ENCODE measurements at places on chromosomes 2 and 18.

DNA sequence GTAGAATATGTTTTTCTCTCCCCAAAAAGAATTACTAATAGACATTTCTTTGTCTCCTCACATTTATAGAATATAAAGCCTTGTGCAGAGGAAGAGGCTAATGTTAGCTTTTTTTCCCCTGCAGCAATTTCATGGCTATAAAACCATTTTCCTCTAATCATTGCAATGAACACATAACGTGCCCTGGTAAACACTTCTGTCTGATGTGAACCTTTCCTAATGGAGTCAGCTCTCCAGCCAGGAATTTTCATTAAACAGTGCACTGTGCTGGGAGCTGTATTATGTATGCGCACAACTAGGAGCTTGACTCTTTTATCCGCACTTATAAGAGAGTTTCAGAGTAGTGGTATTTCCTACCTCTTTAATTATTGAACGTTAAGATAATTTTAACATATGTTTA is 63.9 kb upstream of the SPATS2L start:
- no peak for DNase-seq

DNA sequence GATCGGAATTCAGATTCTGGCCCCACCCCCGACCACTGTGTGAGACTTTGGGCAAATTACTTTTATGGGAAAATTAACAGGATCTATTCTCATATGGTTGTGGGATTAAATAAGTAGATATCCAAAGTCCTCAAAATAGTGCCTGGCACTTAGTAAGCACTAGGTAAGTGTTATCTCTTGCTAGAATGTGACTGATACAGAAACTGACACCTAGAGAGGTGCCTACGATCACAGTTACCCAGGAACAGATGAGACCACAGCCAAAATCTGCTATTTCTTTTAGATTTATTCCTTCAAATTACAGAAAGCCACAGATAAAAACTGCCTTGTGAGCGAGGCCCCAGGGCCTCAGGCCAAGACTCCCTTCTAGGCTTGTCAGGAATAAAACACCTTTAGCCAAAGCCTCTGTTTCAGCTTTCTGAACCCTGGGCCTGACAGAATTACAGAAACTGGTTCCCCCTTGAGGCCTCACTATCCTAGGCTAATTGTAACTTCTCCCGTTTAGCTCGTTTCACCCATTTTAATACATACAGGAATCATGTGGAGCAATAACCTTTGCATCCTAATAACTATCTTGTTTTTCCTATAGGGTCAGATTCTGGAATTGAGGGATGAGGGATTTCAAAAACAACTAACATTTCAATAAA is 22.3 kb upstream of the CHMP1B start:
- no peak for DNase-seq

DNA sequence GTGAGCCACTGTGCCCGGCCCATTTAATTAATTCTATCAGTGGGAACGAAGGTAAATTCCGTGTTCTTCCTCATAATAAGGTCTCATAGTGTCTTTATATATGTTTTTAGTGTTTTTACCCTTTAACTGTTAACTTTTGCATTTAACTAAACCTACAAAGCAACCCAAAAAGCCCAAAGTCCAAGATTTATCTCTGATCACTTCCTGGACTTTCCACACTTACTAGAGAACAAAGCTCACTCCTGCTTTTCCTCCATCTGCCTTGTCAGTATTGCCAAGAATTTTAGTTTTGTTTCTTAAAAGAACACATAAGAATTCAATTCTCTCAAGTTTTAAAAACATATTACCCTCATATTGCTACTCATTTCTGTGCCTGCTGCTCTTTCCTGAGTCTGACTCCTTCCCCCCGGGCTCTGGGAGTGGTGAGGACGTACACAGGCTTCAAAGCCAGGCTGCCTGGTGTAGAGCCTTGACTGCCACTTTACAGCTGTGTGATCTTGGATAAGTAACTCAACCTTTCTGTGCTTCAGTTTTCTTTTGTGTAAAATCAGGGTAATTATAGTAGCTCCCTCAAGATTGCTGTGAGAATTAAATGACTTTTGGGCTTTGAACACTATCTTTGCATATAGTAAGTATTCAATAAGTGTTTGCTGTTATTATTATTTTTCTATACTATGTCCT is 24.9 kb upstream of the GPR155 start:
- no peak for DNase-seq

- DNase-seq: no peak
These were observed 423.7 kb upstream of the ACVR2A start for GRCh38 chr2:147420947-147421675.

- no peak for DNase-seq
These were observed 27.0 kb downstream of the TFPI start for GRCh38 chr2:187527262-187527661.
